ENCODE measurements at places on chromosomes 2 and 18. TPM values are rescaled to one million over a fixed set of nuclear protein-coding genes. Genes with fewer than 3 reads are reported as not detected.

Gene SFTPB
- total RNA-seq = 1.4 TPM

DNA sequence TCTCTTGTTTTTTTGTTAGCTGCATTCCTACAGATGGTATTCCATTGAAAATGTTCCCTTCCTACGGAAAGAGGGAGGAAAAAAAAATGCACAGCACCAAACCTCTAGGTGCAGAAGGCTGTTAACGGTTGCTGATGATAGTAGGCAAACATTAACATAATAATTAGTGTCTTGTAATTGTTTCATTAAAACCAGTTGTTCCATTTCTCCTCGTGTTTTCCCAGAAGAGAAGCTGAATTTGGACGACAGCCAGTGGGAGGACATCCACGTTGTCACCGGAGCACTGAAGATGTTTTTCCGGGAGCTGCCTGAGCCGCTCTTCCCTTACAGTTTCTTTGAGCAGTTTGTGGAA lies 494.7 kb downstream of the ARHGAP15 start:
- DNase-seq = no peak

DNA sequence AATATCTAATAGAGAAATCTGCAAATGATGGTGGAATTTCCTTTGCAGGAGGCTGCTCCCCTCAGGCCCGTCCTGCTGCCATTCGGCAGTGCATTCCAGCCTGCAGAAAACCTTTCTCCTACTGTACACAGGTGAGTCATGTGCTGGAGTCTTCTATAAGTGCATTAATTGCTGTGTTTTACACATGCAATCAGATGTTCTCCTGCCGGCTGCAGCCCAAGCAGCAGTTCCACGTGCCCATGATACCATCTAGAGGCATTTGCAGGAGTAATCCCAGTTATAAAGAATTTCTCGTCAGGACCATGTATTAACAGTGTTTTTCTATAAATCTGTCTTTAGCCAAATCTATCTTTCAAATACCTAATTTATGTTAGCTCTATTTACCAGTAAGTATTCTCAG lies 304.7 kb upstream of the HNMT start:
- no peak for DNase-seq

DNA sequence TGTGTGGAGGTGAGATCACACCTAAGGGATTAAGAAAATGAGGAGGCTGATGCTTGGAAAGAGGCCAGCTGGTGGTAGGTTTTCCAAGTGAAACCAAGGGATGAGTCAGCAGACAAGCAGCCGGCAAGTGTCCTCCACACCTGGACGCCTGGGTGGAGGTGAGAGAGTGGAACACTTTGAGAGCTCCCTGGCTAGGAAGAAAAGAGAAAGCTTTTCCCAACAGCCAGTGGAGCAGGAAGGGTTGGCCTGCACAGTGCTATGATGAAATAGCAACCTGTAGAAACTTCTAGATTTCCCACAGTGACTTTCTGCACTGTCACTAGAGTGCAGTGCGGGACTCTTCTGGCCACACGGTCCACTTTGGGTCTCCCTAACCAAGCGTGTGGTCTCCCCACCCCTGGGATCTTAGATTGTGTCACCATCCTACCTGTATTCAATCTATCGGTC lies 19.6 kb upstream of the IL37 start:
- no peak for DNase-seq

DNA sequence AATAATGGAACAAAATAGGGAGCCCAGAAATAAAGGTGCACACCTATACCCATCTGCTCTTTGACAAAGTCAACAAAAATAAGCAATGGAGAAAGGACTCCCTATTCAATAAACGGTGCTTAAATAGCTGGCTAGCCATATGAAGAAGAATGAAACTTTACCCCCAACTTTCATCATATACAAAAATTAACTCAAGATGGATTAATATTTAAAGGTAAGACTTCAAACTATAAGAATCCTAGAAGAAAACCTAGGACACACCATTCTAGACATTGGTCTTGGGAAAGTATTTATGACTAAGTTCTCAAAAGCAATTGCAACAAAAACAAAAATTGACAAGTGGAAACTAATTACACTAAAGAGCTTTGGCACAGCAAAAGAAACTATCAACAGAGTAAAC lies 139.1 kb downstream of the DNAH7 start:
- DNase-seq = no peak

- DNase-seq = no peak
These were observed 217.9 kb downstream of the UBE2E3 start for GRCh38 chr2:181198183-181198864.

DNA sequence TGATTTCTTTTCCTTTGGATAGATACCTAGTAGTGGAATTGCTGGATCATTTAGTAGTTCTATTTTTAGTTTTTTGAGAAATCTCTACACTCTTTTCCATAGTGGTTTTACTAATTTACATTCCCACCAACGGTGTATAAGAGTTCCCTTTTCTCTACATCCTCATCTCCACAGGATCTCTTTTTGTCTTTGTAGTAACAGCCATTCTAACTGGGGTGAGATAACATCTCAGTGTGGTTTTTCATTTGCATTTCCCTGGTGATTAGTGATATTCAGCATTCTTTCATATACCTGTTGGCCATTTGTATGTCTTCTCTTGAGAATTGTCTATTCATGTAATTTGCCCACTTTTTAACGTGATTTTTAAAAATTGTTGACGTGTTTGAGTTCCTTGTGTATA lies 13.8 kb downstream of the RFTN2 start:
- no peak for DNase-seq

All from stomach (tissue), 19 donors.